Activated T-cell treated with anti-CD3 and anti-CD28 coated beads, Interleukin-2, amount 50 U/mL, for 4 hours (primary cell): ENCODE measurements at places on chromosomes 5 and 9. TPM values are rescaled to one million over a fixed set of nuclear protein-coding genes. Genes with fewer than 3 reads are reported as not detected.

- no peak for DNase-seq
Measured at GRCh38 chr5:110441035-110441434, 285.4 kb downstream of the TMEM232 start.

DNA sequence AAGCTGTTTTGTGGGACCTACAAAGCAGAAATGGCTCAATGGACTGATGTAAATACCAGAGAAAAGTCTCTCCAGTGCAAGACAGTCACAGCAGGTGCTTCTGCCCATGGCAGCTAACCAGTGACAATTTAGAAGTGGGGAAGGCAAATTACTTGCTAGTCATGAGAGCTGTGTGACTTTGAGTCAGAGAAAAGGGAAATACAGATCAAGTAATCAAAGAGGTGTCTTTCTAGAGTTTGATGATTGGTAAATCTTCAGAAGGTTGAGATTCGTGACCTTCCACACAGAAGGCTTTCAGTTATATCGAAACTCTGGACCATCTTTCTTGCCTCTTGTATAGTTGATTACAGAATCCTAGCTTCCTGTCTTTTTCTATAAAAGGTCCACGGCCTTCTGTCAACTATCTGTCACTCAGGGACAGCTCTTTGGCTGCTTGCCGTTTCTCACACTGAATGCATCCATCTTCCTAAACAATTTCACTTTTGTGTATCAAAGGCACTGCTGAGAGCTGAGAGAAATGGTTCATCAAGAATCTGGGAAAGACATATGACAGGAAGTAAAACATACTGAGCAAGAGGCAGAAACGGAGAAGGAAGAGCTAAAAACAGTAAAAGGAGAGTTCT lies 993.9 kb upstream of the ACO1 start:
- no peak for DNase-seq

GRCh38 chr5:109324351-109324750 lies 85.4 kb downstream of the PJA2 start:
- no peak for DNase-seq

DNA sequence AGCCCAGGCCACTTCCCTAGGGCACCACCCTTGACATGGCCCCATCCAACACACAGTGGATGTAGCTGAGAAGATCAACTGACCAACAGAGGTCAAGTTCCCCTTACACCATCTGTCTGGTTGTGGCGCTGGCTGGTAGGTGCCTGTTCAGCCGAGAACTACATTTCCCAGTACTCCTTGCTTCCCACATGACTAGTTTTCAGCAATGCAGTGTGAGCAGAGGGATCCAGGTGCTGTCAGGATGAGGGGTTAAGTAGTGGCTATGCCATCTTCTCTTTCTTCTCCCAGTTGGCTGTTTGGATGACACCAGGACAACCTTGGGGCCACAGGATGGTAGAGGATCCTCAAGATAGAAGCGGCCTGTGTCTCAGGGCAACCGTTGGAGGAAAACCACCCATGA lies 48.6 kb upstream of the SH3PXD2B start:
- no peak for DNase-seq

DNA sequence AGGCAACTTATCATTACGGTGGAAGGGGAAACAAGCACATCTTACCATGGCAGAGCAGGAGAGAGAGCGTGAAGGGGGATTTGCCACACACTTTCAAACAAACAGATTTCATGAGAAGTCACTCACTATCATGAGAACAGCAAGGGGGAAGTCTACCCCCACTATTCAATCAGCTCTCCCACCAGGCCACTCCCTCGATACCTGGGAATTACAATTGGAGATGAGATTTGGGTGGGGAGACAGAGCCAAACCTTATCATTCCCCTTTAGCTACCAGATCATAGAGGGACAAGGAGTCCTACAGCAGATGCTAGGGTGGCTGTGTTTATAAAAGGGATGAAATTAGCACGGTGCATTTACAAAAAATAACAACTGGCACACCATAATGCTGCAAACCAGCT lies 2149.4 kb upstream of the ACO1 start:
- no peak for DNase-seq

- DNase-seq: no peak
Measured at GRCh38 chr5:14707811-14708390, 43.4 kb downstream of the OTULIN start.

- DNase-seq: no peak
Measured at GRCh38 chr9:36865731-36866635, 168.1 kb downstream of the PAX5 start.

DNA sequence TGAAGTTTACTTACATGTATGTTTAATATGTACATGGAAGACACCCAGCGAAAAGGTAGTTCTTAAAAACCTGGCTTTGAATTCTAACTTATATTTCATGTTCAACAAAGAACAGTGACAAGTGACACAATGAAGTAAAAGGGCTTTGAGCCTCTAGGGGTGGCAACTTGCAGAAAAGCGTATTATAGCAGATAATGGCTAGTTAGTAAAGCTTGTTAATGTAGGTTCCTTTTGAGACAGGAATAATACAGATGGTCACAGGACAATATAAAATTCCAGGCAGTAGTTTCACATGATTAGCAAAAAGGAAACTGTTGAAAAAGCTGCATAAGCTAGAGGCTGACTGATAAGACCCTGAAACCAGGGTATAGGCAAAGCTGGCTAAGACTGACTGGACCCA lies 132.4 kb upstream of the FTMT start:
- no peak for DNase-seq

GRCh38 chr5:134175921-134176510 lies 734 bp downstream of the SKP1 start:
- DNase-seq: no peak

DNA sequence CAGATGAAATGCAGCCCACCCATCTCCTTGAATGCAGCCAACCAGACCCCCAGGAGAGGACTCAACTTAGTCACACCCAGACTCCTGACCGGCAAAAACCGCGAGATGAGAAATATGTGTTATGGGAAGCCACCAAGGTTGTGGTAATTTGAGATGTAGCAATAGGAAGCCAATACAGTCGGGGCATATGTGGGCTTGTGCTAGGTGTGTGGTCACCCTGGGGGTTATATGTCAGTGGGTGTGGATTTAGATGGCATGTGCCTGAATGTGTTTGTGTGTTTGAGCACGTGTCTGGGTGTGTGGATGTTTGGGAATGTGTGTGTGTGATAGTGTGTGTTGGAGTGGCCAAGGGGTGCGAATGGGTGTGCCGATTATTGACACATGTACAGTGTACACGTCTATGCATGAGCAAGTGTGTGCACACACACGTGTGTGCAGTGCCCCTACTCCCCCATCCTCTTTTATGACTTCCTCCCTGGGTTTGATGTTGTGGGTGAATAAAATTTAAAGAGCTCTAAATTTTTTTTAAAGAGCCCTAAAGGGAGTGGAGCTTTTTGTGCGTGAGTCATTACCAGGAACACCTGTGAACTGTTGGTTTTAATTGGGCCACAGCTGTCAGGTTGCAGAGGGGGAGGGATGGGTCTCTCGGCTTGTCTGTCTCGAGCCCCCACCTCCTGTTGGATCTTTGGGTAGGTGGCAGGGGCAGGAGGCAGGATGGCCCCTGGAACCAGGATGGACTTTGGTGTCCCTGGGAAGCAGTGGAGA lies 86.8 kb downstream of the LHX2 start:
- no peak for DNase-seq

DNA sequence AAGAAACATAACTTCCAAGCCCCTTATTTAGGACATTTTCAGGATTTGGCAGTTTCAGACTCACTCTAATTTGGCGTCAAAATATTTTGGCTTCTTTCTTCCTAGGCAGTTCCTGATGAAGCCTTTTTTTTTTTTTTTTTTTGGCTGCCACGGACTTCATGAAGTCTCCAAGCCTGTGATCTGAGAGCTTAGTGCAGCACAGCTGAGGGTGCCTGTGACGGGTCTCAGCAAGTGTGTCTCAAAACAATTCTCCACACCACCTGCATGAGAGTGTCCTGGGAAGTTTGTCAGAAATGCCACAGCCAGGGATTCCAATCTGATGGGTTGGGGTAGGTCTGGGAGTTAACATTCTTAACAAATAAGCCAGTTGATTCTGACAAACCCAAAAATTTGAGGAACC lies 6.0 kb upstream of the ESM1 start:
- no peak for DNase-seq

GRCh38 chr5:56454219-56454862 lies 221.2 kb upstream of the ANKRD55 start:
- DNase-seq: no peak

GRCh38 chr9:22103685-22104575 lies 94.8 kb upstream of the CDKN2B start:
- DNase-seq: no peak

DNA sequence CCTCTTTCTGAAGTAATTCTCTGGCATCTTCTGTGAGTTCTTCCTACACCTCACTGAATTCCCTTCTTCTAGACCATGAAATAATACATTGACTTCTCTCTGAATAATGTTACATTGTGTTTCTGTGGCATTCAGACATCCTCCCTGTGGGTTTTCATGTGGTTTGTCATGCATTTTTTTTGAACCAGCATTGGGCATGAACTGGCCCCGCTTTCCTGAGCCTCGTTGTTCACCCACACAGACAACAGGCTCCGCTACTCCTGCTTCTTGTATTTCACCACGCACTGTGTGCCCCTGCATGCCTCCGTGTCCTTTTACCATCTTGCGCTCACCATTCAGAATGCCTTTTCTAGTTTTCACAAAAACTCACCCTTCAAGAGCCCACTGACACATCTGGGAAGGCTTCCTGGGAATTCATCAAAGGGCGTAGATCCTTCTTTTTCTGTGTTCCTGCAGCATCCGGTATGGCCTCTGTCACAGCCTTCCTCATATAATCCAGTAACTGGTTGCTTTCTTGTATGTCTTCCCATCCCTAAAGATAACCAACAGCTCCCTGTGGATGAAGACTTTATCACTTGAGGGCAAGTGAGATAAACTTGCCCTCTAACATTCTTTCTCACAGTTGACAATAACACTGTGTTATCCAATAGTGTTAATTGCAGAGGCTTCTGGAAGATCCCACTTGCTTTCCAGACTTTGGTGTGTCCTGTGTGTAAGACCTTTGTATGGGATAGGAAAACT lies 51.5 kb upstream of the ADAMTSL1 start:
- DNase-seq: no peak

DNA sequence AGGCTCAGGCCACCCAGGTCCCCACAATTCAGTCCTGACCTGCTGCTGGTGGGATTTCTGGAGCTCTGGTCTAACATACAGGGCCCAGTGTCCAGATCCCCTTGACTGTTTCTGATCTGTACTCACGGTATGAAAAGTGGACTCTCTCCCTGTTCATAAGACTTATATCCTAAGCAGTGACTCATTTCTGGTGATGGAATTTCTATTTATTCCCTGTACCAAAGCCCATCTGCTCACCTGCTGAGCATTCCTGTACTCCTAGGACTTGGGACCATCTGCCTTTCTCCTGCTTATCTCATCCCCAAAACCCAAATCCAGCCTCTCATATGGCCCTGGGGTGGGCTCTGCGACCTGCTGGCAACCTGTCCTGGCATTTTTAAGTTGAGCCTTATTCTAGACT lies 86.6 kb downstream of the APBA1 start:
- no peak for DNase-seq

GRCh38 chr5:139574641-139575312 lies 13.6 kb downstream of the UBE2D2 start:
- no peak for DNase-seq

GRCh38 chr9:116815835-116816234 lies 128.7 kb downstream of the TRIM32 start:
- DNase-seq: no peak

- DNase-seq: no peak
Measured at GRCh38 chr5:79809743-79810142, 120.1 kb downstream of the CMYA5 start.

- no peak for DNase-seq
Measured at GRCh38 chr5:169646856-169647255, 9.8 kb downstream of the DOCK2 start.

DNA sequence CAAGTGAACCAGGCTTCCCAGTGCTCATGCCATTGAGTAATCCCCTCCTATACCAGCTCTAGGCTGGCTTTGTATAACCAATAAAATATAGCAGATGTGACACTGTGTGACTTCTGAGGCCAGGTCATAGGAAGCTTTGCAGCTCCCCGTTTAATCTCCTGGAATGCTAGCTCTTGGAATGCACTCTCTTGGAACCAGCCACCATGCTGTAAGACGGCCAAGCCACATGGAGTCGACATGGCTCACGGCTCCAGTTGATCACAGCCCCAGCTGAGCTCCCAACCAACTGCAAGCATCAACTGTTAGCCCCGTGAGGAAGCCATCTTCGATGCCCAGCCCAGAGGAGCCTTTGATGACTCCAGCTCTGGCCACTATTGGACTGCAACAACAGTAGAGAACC lies 74.5 kb downstream of the SH3TC2 start:
- DNase-seq: no peak

DNA sequence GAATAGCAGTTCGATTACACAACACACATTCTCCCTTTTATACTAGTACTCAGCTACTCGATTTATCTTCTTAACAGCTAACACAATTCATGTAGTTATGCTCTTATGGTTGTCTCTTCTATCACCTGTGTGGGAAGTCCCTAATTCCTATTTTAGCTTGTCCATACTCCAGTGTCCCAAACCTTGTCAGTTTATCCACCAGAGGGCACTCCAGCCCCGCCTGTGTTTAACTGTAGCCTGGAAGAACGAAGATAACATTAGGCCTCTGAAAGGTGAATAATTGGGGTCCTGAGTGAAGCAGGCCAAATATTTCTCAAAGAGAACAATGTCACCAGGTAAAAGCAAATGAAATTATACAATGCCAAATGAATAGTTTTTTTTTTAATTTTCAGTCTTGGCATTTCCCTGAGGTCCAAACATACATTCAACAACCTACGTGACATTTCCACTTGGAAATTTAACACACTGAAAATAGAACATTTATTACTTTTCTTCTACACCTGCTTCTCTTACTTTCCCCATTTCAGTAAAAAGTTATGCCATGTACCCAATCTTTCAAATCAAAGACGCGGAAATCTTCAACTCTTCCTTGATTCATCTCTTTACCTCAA lies 560.7 kb downstream of the HTR1A start:
- no peak for DNase-seq

GRCh38 chr5:78472469-78473106 lies 112.2 kb downstream of the SCAMP1 start:
- DNase-seq: no peak

Gene LMX1B
- total RNA-seq: not detected

Gene ADAMTS6
- total RNA-seq: 0.61 TPM

Gene HINT1
- 308 TPM for total RNA-seq

Gene IGIP
- total RNA-seq: 1.5 TPM

Gene LIFR
- total RNA-seq: 0.23 TPM

Gene CCL21
- total RNA-seq: not detected

Gene NR6A1
- 2.7 TPM for total RNA-seq

Gene SCGB3A1
- not detected for total RNA-seq

Gene RMRP
- total RNA-seq: 13,372 TPM

Gene RASGRF2
- total RNA-seq: 5.6 TPM

Gene INSL4
- total RNA-seq: not detected

Gene NFIB
- 0.20 TPM for total RNA-seq

Gene RASEF
- 0.05 TPM for total RNA-seq

Gene CSNK1G3
- 34.5 TPM for total RNA-seq
